T-helper 17 cell (primary cell): ENCODE measurements at places on chromosomes 2 and 18. TPM values are rescaled to one million over a fixed set of nuclear protein-coding genes. Genes with fewer than 3 reads are reported as not detected.
A peak's percentile ranks its signal among the peaks of the same experiment; 100 is the strongest.

The CPSF3 gene
- total RNA-seq: 18.1 TPM

The CFC1 gene
- not detected for total RNA-seq

DNA sequence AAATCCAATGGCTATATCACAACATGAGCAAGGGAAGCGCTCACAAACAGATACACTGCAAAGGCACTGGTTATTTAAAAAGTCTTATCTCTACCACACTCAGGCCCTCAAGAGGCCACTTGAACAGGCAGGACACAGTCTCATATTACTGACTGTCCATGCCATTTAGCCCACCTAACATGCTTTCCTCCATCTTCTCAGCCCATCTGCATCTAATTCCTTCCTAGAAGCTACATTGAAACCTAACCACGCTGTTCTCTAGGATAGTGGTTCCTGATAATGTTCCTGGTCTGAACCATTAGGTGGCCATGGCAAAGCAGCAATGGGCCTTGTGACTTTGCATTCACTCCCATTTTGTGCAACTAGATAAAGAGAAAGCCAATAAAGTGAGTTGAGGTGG lies 22.5 kb upstream of the NEB start:
- peaks cover 2% of the 10 kb centered on the region for H3K36me3 ChIP-seq
- H3K27me3 ChIP-seq: no peaks in the 10 kb centered on the region
- H3K4me3 ChIP-seq: no peak overlapping the region
- H3K27ac ChIP-seq: no peak overlapping the region
- H3K4me1 ChIP-seq: peaks cover 2% of the 10 kb centered on the region

The NIF3L1 gene
- 10.6 TPM for total RNA-seq

DNA sequence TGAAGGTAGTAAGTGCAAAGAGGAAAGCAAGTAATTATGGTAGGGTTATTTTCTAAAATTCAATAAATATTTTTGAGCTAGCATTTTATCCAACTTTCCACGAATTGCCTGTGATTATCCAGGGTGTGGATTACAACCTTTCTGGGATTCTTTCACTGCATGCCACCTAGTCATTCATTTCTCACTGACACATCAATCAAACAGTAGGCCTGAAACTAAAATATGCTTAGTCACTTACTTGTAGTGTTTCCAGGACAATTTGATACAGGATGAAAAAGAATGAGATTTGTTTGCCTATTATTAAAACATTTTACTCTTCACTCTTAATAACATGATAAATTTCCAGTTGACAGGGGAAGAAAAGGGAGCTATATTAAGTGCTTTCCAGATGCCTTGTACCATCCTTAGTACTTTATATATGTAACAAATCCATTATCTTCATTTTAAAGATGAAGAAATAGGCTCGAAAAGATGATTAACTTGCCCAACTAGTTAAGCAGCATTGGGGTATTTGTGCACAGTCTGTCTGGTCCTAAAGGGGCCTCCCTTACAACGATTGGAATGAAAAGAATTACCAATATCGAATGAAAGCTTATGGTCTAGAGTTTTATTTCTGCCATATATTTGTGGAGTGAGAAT lies 70.4 kb downstream of the KCTD1 start:
- H3K36me3 ChIP-seq: no peaks in the 10 kb centered on the region
- H3K27ac ChIP-seq: no peak overlapping the region
- no peak overlapping the region for H3K4me3 ChIP-seq
- DNase-seq: no peak

DNA sequence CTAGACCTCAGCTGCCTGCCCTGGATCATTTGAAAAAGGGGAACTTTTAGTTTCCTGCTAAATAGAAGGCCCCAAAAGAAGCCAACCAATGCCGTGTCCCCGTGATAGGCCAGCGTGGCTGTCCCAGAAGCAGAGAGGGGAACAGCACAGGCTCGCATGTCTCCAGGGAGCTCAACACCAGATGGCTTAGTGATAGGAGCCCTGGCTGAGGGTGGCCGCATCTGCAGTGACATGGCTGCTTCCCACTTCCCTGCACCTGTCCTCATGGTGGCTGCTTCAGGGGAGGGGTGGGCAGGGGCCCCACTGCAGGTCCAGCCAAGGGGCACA lies 79.6 kb downstream of the MBP start:
- peak overlapping the region; percentile 98 for H3K27ac ChIP-seq
- H3K4me1 ChIP-seq: peaks cover 52% of the 10 kb centered on the region
- no peaks in the 10 kb centered on the region for H3K27me3 ChIP-seq

GRCh38 chr18:38996056-38996455 lies 1430.5 kb upstream of the CELF4 start:
- H3K27me3 ChIP-seq: no peaks in the 10 kb centered on the region
- H3K4me1 ChIP-seq: no peaks in the 10 kb centered on the region
- no peak overlapping the region for H3K27ac ChIP-seq
- no peak for DNase-seq
- H3K4me3 ChIP-seq: no peak overlapping the region

DNA sequence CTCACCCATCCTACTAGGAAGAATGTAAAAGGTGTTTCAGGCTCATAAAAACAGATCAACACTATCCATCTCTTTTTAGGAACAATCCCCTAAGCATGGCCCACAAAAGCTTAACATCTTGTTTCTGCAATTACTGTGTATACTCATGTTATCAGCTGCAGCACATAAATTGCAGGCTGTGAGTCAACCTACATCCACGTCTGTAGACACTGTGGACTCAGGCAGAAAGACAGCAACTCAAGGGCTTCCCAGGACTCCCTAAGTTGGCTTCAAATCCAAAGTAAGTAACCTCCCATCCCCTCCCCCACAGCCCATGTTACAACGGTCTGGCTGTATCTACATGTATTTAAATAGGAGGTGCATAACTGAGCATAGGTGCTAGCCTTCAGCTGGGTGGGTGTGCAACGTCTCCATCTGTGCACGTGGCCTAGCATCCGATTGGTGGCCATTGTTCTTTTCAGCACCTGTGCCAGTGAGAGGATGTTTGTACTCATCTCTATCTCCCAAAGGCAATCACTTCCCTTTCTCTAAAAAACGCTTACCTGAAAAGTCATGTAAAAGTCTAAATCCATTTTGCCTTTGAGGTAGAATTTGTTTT lies 30.1 kb downstream of the UXS1 start:
- H3K4me1 ChIP-seq: peaks cover 55% of the 10 kb centered on the region
- no peak for DNase-seq
- no peaks in the 10 kb centered on the region for H3K27me3 ChIP-seq
- peak overlapping the region; percentile 61 for H3K4me3 ChIP-seq
- H3K36me3 ChIP-seq: peaks cover 4% of the 10 kb centered on the region

- H3K27ac ChIP-seq: no peak overlapping the region
- H3K4me3 ChIP-seq: no peak overlapping the region
- H3K36me3 ChIP-seq: no peaks in the 10 kb centered on the region
- peaks cover 10% of the 10 kb centered on the region for H3K27me3 ChIP-seq
- no peak for DNase-seq
- no peaks in the 10 kb centered on the region for H3K4me1 ChIP-seq
Measured at GRCh38 chr2:175597286-175597685, 404.8 kb downstream of the LNPK start.

DNA sequence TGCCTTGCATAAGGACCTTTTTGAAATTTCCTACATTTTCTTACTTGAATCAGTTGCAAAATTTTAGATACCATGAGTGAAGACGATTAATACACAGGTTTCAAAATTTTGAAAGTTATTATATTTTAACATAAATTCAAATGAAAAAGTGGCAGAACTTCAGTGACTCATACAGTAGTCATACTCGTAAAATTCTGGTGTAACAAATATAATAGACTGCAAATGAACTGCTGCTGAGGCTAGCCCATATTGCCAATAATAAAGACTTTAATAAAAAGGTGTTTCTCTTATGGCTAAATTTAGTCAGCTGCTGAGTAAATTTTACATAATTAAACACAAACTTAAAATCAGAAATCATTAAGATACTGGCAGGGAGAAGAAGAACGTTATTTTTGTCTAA lies 36.9 kb downstream of the MSH6 start:
- peaks cover 5% of the 10 kb centered on the region for H3K36me3 ChIP-seq
- no peaks in the 10 kb centered on the region for H3K27me3 ChIP-seq
- H3K4me1 ChIP-seq: peaks cover 2% of the 10 kb centered on the region

DNA sequence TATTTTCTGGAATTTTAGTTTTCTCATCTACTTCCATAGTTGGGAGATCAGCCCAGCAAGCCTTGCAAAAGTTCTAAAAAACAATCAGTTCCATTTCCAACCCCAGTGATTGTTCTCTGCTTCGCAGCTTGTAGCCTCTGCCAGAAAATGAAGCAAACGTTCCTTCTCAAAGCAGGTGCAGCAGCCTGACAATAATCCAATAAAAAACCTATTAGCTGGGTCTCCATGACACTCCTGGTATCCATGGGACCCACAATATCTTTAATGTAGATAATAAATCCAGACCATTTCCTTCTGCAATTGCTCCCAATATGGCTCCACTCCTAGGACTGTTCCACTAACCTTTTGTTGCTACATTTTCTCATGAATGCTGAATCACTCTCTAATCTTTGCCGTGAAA lies 140.8 kb upstream of the SETBP1 start:
- no peaks in the 10 kb centered on the region for H3K27me3 ChIP-seq
- H3K27ac ChIP-seq: no peak overlapping the region
- no peaks in the 10 kb centered on the region for H3K36me3 ChIP-seq

DNA sequence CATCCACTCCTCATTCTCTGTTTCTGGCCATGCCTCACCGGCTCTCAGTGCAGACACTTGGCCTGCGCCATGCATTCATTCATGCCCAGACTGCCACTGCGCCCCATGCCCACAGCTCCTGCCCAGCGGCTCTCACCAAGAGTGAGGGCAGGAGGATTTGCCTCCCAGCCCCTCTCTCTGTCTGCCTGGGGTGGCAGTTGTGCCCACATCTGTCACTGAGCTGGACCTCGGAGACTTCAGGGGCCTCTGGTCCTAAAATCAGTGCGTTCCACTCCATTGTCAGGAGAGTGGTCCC lies 75.1 kb downstream of the CIB4 start:
- H3K4me3 ChIP-seq: no peak overlapping the region
- peaks cover 7% of the 10 kb centered on the region for H3K4me1 ChIP-seq
- peaks cover 86% of the 10 kb centered on the region for H3K27me3 ChIP-seq
- H3K27ac ChIP-seq: no peak overlapping the region

- H3K27ac ChIP-seq: no peak overlapping the region
- no peak for DNase-seq
- H3K4me3 ChIP-seq: no peak overlapping the region
- H3K27me3 ChIP-seq: peaks cover 5% of the 10 kb centered on the region
- peaks cover 4% of the 10 kb centered on the region for H3K36me3 ChIP-seq
Measured at GRCh38 chr18:12630136-12630535, 27.8 kb downstream of the SPIRE1 start.

GRCh38 chr2:168316073-168316440 lies 68.7 kb upstream of the STK39 start:
- H3K27me3 ChIP-seq: peaks cover 9% of the 10 kb centered on the region
- no peaks in the 10 kb centered on the region for H3K36me3 ChIP-seq
- H3K4me3 ChIP-seq: no peak overlapping the region

DNA sequence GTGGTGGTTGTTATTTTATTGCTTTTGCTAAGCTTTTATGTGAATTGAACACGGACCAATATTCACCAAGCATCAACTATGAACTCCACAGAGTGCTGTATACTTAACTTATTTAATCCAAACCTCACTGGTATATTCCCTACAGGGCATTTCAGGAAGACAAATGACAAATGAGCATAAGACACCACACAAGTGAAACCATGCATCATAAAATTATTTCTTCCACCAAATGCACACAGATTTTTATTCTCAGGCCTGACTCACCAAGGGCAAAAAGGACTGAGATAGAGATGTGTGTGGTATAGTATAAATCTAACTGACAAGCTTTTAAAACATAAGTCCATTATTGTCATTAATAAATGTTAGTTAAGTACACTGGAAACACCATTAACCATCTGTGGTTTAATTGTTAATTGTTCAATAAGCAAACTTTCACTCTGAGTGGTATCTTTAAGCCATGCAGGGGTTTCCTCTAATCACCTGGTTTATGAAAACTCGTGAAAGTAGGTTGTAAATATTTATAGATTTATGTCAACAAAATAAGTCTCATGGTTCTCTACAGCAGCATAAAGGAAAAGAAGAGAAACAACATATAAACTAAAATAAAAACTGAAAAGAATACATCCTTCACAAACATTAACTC lies 77.6 kb upstream of the CRIM1 start:
- H3K4me3 ChIP-seq: no peak overlapping the region
- no peaks in the 10 kb centered on the region for H3K36me3 ChIP-seq
- peaks cover 5% of the 10 kb centered on the region for H3K27me3 ChIP-seq
- H3K4me1 ChIP-seq: no peaks in the 10 kb centered on the region
- no peak overlapping the region for H3K27ac ChIP-seq

DNA sequence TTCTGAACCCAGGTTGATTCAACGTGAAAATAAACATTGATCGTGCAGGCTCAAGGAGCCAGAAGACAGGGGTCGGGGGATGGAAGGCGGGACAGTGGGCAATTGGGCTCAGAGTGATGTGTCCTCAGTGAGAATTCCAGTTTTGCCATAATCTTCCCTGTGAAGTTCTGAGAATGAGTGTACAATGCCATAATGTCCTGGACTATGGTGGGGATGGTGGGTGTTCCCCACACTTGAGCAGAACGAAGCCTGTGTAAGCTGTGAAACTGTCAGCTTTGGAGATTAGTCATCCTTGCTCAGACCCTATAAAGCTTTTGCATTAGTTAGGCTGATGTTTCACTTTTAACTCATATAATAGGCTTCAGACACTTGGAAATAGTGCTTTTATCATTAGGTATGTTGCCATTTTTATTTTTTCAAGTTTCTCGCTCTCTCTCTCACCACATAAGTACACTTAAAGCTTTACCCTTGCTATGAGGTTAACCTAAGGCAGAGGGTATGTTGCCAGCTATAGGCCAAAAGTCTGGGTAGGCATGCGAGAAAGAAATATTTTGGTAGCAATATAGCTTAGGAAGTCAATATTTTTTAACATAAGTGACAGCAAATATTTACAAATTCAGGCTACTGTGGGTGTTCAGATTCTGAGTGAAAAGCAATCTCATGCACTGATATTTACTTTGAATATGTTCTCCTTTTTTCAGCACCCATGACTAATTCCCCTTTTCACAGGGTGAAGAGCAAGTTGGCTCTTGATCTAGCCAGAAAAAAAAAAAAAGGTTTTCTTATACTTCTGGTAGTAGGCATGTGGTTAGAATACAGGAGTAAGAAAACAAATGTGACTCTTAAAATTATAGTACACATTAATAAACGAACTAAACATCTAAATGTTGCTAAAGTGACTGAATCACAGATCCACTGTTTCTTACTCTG lies 47.2 kb downstream of the CDC42EP3 start:
- peaks cover 49% of the 10 kb centered on the region for H3K4me1 ChIP-seq
- DNase-seq: no peak
- peak overlapping the region; percentile 96 for H3K27ac ChIP-seq
- H3K27me3 ChIP-seq: no peaks in the 10 kb centered on the region

DNA sequence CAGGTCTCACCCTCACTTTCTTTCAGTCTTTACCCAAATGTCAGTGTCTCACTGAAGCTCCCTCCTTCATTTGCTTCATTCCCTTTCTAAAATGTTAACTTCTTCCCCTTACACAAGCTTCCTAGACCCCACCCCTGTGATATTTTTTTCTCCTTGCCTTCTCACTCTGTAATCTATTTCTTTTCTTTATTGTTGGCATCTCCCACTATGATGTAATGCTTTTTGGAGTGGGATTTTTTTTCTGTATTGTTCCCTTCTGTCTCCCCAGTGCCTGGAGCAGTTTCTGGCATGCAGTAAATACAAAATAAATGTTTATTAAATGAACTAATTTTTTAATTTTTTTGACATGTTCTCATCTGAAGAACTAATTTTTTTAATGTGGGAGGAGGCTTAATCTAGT lies 55.9 kb upstream of the MAP3K20 start:
- H3K4me1 ChIP-seq: no peaks in the 10 kb centered on the region
- H3K27me3 ChIP-seq: peaks cover 39% of the 10 kb centered on the region
- H3K27ac ChIP-seq: no peak overlapping the region
- no peak for DNase-seq
